Stimulated activated CD8-positive, alpha-beta memory T cell treated with anti-CD3 and anti-CD28 coated beads, Interleukin-4, amount 100 ng/mL, for 1 hour (primary cell): ENCODE measurements at places on chromosomes 1 and 21.

GRCh38 chr1:8361198-8361849 is 43.4 kb downstream of the SLC45A1 start:
- DNase-seq, result no peak

GRCh38 chr1:16461681-16462080 is 21.2 kb downstream of the NECAP2 start:
- no peak for DNase-seq

GRCh38 chr1:115475901-115476300 is 137.9 kb upstream of the NGF start:
- no peak for DNase-seq

DNA sequence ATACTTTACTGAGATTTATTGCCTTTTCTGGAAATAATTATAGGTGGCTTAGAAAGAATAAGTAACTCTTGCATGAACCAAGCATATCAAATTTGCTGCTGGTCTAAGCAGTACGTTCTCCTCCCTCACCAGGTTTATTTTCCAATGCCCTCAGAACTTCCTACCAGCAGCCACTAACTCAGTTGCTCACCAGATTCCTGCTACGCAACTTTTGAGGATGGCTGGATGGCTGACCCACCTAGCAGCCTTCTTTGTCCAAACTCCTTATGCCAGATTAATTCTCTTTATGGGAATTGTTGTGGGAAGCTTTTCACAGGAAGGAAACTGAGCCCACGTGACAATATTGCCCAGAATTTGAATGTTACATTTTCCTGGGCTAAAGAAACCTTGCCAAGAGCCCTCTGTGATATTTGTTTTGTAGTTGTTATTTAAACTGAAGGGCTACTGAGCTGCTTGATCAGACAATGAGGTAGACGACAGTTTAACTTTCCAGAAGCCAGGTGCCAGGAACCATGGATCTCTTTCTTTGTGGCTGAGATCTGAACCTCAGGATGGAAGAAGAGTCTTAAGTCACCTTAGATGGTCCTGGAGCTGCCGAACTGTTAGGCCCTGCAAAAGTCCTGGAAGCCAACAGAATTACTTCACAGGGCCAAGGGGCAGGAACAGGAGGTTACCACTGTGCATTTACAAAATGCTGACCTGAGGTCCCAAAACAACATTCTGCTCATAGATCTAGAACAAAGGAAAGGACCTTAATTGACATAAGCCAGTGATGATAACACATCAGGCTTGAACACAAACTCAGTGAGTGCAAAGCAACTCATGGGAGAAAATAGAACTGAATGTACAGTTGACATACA is 85.5 kb upstream of the ATP1A1 start:
- DNase-seq, result no peak
